ENCODE measurements at places on chromosomes 5 and 9.

- DNase-seq: peak; percentile 43
Observed at GRCh38 chr5:139975942-139976341, 67.2 kb downstream of the NRG2 start.

DNA sequence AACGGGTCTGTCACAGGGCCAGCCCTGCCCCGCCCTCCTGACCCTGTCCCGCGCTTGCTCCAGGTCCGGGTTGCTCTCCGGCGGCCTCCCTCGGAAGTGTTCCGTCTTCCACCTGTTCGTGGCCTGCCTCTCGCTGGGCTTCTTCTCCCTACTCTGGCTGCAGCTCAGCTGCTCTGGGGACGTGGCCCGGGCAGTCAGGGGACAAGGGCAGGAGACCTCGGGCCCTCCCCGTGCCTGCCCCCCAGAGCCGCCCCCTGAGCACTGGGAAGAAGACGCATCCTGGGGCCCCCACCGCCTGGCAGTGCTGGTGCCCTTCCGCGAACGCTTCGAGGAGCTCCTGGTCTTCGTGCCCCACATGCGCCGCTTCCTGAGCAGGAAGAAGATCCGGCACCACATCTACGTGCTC is 4.2 kb downstream of the B4GALT7 start:
- no peak for DNase-seq

DNA sequence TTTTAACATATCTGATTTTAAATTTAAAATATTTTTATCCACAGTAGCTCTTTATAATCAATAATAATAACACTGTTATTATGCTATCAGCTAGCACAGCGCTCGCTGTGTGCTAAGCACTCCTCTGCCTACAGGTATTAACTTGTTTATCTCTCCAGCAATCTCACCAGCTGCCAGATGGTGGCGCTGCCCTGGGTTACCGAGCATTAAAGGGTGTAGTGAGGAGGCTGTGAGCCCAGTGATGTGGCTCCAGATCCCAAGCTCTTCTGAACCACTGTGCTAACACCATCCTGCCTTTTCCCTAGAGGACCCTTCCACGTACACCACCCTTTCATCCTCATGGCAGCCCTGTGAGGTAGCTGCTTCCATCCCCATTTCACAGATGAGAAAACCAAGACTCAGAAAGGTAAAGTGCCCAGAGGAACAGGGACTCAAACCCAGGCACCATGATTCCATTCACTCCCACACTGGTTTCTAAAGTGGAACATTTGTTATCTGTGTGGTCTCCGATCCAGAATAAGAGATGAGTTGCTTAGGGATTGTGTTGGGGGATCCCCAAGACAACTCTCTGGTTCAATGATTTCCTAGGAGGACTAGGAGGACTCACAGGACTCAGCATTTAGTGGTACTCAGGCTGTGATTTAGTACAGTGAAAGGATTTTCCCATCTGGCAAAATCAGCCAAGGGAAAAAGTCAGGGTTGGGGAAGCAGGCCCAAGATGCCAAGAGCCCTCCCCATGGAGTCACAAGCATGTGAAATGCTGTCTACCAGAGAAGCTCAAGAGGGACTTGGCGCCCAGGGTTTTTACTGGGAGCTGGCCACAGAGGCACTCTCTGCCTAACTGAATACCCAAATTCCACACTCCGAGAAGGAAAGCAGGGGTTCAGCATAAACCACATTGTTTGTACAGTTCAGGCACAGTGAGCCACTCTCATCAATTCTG is 7.0 kb downstream of the IGFBPL1 start:
- peak; percentile 80 for DNase-seq

GRCh38 chr9:81116340-81117137 is 572.8 kb downstream of the TLE1 start:
- no peak for DNase-seq

DNA sequence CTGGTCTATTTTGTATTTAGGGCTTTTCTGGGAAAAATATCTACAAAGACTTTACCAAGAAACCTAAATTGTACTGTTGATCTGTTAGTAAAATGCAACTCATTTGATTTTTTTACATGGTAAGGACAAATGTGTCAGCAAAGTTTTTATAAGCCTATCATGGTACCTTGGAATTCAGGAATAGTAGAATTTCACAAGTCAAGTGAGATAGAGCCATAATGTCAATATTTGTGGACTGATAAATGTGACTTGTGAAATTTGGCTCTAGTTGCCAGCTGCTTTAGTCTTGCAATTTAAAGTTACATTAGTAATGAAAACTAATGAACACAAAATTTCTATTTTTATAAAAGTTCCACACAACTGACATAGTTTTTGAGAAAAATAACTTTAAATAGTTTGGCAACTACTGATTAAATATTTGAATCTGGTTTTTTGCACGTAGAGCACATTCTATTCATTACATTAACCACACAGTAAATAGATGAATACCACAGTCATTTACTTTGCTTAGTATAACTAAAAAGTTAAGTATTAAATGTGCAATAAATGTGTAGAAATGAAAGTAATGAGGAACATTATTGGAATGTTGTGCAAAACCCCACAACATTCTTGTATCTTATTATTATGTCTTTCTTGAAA is 41.2 kb upstream of the RIOK2 start:
- no peak for DNase-seq

DNA sequence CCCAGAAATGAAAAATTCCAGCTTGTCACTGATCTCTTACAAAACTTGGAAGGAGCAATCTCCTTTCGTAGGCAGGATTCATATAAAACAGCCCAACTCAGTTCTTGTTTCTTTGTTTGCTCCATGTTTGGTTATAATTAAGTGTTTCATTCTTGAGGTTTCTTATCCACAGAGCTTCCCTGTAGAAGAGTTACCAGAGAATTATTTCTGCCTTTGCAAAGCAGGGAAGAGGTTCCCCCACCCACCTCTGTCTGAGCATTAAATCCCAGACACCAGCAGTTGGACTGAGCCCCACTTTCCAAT is 34.1 kb upstream of the RAI14 start:
- DNase-seq: no peak

DNA sequence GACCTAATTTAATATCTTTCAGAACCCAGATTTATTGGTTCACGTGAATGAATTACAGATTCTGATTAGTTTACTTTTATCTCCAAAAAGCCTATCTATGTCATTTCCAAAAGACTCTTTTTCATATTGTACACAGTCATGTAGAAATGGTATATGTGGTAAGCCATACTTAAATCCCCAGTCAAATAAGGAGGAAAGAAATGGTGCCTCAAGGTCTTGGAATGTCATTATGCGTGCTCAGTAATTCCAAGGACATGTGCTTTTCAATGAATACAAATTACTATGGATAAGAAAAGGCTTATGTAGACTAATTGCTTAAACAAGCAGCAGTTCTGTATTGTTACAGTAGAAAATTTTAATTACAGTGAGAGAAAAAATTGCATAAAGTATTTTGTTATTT is 64.1 kb upstream of the TYRP1 start:
- no peak for DNase-seq

DNA sequence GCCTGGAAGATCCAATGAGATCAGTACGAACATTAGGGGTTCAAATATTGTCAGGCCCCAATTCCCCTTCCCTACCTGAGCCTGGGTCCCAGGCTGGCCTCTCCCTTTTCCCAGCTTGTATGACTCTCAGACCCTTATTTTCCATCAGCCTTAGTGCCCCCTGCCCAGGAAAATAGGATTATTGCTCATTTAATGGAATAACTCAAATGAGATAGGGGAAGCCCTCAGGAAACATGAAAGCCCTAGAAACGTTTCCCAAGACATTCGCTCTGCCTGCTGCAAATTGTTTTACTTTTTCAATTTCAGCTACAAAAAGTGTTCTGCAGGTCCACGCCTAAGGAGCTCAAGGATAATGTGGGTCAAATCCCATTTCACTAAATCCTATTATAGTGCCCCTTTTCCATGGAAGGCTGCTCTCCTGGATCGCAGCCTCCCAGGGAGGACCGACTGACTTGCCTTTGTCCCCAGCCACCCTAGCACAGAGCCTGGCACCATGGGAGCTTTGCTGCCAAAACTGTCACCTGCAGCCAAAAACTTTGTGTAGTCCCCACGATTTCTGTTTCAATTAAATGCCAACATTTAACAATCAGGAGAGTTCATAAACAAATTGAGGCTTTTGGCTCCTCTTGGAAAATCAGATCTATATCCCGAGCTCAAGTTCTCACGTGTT is 46.9 kb downstream of the THOC3 start:
- DNase-seq: no peak

GRCh38 chr5:59577485-59577884 is 316.0 kb downstream of the PDE4D start:
- DNase-seq: no peak

- peak; percentile 87 for DNase-seq
Observed at GRCh38 chr5:53381-54174, 38.4 kb upstream of the PLEKHG4B start.

GRCh38 chr9:35962126-35962906 is 4.4 kb upstream of the OR2S2 start:
- DNase-seq: peak; percentile 86

GRCh38 chr9:112439171-112439570 is 47.5 kb upstream of the KIAA1958 start:
- DNase-seq: no peak

GRCh38 chr5:116773926-116774325 is 199.3 kb upstream of the SEMA6A start:
- no peak for DNase-seq

DNA sequence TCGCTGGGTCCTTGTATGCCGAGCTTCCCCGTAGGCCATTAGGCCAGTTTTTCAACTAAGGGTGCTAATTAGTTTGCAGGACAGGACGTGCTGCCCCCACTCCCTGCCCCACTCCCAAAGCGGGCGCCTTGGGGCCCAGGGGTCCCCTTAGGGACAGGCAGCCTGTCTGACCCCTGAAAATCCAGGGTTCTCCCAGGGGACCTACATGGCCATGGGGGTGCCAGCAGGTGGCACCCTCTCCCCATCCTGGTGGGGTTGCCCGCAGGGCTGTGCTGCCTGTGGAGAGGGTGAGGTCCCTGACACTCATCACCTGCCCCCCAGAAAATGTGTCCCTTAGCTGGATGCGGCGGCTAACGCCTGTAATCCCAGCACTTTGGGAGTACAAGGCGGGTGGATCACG is 8.5 kb upstream of the CCDC187 start:
- no peak for DNase-seq

DNA sequence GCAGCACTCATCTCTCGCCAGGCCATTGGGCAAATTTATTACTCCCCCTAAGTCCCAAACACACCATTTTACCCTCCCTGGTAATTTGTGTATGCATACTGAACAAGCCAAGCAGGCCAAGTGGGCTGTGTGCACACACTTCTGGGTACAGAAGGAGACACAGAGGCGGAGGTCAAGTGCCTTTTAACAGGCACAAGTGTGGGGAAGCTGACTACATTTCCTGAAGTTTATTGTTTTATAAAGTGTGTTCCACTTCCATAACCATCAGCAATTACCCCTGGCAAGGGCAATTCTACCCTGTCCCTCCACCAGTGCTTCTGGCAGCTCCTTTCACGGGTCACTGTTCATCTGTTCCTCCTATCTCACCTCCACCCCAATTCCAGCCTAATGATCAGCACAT is 93.9 kb downstream of the SETX start:
- no peak for DNase-seq

- peak; percentile 40 for DNase-seq
Observed at GRCh38 chr9:113715086-113715485, 161.0 kb upstream of the ZNF618 start.

DNA sequence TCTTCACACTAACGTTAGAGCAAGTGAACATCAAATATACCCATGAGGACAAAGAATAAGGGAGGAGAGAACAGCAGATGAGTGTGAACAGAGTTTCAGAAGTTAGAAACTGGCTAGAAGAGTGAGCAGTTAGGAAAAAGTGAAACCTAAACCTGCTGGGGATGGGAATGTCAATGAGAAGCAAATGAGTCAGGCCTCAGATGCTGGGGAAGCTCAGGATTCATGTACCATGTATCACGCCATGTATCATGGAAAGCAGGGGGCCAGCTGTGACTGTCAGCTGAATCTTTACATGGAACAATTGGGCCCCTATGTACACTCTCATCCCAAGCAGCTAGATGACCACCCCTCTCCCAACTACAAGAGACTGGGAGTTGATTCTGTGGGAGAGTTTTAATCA is 16.2 kb downstream of the GDF9 start:
- DNase-seq: peak; percentile 23

GRCh38 chr9:121357011-121357410 is 13.0 kb downstream of the STOM start:
- no peak for DNase-seq

GRCh38 chr5:1246711-1247431 is 21.7 kb downstream of the SLC6A18 start:
- DNase-seq: peak; percentile 86

- DNase-seq: peak; percentile 57
Observed at GRCh38 chr5:116573279-116573701, 1.3 kb downstream of the SEMA6A start.

- DNase-seq: peak; percentile 57
Observed at GRCh38 chr9:117044241-117044640, 357.1 kb downstream of the TRIM32 start.

GRCh38 chr5:180176191-180176590 is 32.8 kb downstream of the RASGEF1C start:
- DNase-seq: no peak

DNA sequence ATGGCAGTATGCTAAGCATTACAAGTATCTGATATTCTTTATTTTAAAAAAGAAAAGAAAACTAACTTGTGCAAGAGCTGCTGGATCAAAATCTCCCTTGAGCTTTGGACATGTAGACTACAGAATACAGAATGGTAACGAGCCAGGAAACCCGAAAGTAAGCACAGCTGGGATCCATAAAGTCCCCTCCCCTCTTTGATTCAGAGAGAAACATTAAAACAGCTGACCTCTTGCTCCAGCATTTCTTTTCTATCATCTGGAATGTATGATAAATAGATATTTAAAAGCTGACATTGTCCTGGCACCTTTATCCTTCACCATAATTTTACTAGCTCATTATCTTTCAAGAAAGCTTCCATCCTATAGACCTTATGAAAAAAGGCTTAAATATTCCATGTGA is 28.2 kb upstream of the LPAR1 start:
- DNase-seq: no peak

DNA sequence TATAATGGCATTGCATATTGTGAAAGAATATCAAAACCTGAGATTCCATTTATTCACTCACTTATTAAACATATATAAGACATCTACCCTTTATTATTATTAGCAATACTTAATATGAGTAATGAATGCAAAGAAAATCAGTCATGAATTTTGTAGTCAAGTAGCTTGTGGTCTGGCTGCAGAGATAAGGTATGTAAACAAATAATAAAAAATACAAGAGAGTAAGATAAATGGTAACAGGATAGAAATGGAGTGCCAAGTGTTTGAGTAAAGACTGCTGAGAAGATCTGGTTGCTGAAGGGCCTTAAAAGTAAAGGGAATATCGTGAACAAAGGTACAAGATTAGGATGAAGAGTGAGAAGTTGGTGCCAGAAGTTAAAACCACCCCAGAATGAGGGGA is 18.4 kb downstream of the TRIM32 start:
- no peak for DNase-seq

Measured in islet precursor cell (in vitro differentiated cells).